ENCODE measurements at places on chromosomes 12 and 14.

DNA sequence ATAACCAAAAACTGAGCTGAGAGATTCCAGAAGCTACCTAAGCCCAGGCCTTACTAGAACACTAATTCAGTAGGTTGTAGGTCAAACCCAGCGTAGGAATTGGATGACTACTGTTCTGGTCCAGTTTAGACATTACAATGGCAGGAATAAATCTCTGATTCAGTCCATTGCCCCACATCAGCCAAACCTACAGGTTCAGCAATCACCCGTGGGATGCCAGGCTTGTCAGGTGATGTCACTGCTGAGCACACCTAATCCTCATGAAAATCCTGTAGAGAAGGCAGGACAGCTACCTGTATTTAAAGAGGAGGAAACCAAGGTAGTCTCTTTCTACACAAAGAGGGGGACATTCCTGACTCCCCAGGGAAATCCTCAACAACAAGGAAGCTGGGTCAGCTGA lies 63.7 kb downstream of the RFX4 start:
- no peak for DNase-seq

- DNase-seq = no peak
These were observed 28.9 kb downstream of the ZDHHC17 start for GRCh38 chr12:76792828-76793227.

DNA sequence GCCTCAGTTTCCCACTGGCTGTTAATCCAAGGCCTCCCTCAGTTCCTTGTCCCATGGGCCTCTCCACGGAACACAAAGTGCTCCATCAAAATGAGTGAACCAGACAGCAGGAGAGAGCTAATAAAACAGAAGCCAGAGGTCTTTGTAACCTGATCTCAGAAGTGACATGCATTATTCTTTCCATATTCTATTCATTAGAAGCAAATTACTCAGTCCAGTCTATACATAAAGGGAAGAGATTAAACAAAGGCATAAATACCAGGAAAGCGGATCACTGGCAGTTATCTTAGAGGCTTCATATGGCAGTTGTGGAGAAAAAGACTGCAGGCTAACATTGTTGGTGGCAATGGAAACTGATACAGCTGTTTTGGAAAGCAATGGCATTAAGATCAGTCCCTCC lies 170.6 kb upstream of the GARIN6 start:
- no peak for DNase-seq

GRCh38 chr12:43179486-43179885 lies 372.5 kb downstream of the ADAMTS20 start:
- no peak for DNase-seq

DNA sequence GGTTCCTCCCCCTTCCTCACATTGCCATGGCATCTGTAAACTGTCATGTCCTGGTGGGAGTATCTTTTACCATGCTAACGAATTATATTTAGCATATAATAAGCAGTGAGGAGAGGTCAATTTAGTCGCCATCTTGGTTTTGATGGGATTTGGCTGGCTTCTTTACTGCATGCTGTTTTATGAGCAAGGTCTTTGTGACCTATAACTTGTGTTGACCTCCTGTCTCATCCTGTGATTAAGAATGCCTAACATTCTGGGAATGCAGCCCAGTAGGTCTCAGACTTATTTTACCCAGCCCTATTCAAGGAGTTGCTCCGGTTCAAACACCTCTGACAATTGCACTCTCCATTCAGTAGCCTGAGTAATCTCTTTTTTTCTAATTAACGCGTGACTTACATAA lies 2.1 kb upstream of the EIF4B start:
- peak; percentile 56 for DNase-seq

GRCh38 chr12:48001505-48002413 lies 2.5 kb downstream of the COL2A1 start:
- no peak for DNase-seq

DNA sequence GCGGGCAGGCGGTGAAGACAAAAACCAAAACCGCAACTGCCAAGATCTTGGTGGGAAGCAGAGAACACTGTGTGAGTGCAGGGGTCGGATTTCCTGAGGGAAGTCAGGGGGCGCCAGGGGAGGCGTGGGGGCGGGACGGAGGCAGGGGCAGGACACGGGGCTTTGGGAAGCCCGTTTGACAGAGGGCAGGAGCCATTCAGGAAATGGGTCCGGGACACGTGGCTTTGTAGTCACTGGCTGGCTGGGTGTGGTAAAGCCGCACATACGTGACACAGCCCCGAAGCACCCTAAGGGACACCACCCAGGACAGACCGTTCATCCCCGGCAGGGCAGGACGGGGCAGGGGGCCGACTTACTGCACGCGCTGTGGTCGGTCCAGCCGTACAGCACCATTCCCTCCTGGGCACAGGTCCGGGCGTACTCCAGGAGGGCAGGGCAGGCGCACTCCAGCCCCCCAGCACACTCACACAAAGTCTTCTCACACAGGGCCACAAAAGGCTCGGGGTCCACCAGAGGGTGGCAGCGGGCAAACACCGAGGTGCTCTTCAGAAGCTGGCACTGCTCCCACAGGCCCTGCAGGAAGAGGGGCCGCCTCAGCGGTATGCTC lies 49.4 kb downstream of the VWF start:
- no peak for DNase-seq

GRCh38 chr14:37251775-37252174 lies 54.0 kb downstream of the MIPOL1 start:
- DNase-seq = no peak

DNA sequence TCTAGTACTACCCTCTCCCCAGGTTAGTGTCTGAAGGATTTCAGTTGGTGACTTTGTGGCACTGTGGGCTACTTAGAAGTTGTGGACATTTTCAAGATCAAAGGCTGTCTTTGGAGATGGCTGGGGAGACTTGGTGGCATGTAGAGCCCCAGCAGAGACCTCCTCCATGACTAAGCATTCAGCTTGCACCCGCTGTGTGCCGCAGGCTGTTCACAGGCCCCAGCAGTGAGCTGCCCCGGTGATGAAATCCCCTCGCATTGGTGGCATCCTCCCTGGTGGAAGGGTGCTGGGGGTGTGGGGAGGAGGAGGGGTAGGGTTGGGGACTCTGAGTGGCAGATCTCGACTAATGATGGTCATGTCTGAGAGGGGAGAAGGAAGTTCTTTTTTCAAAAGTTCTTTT lies 173.9 kb downstream of the TSPAN9 start:
- DNase-seq = no peak

GRCh38 chr12:51675071-51675803 lies 84.2 kb downstream of the SCN8A start:
- no peak for DNase-seq

DNA sequence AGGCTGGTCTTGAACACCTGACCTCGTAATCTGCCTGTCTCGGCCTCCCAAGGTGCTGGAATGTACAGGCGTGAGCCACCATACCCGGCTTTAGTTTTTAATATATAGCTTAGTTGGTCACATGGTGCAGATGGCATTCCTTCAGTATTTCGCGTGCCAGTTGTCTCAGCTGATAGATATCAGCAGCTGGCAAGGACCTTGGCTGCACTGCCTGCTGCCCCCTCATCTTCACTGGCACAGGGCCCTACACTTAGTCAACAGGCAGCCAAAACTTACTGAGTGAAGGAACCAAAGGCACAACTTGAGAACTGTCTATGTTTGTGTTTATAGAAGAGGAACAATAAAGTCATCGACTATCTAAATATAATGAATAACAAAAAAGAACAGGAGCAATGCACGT lies 31.0 kb downstream of the EID3 start:
- DNase-seq = no peak

DNA sequence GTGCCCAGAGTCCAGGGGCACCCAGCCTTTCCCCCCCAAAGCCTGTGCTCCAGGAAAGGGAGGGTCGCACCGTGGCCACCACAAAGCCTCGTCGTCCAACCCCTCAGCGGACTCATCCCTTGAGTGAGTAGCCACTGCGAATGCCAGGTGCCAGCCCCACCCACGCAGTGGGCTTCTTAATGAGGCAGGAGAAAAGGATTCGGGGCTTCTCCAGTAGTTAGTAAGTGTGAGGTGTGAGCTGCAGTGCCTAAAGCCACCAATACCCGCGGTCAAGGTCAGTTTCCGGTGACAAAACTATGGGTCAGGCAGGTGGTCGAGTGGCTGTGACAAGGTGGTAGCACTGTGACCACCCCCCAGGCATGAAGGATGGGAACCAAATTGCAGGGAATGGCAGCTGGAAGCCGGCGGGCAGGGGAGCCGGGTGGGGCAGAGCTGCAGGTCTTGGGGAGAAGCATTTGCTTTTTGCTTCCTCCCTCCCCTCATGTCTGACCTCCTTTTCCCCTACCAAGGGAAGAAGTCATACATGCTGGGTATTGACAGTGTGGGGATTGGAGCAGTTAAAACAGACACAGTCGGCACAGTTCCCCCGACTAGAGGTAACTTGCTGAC lies 8.0 kb downstream of the RAN start:
- no peak for DNase-seq

DNA sequence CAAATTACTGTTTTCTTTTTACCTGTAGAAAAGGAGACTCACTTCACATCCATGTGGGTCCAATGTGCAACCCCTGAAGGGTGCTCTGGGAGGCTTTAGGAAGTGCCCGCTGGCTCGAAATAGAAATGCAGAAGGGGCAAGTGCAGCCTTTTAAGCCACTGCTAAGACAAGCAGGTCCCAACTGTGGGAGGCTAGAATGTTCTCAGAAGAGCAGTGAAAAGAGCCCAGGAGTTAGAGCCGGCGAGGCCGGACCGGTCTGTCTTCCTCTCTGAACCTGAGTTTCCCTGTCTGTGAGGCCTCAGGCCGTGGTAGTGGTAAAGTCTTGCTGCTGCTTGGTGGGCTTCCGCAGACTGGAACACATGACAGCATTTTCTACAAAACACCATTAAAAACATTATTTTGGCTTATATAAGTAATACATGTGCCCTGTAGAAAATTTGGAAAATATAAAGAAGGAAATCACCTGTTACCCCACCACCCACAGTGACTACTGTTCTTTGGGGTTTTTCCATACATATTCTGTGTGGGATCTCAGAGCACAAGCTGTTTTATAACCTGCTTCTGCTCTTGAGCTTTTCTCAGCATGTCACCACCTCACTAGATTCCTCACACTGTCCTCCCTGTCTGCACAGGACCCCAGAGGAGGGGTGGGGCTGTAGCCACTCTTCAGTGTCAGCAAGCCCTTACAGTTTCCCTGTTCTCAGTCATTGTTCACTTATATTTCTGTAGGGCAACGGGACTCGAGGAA lies 6.0 kb downstream of the CKB start:
- no peak for DNase-seq

DNA sequence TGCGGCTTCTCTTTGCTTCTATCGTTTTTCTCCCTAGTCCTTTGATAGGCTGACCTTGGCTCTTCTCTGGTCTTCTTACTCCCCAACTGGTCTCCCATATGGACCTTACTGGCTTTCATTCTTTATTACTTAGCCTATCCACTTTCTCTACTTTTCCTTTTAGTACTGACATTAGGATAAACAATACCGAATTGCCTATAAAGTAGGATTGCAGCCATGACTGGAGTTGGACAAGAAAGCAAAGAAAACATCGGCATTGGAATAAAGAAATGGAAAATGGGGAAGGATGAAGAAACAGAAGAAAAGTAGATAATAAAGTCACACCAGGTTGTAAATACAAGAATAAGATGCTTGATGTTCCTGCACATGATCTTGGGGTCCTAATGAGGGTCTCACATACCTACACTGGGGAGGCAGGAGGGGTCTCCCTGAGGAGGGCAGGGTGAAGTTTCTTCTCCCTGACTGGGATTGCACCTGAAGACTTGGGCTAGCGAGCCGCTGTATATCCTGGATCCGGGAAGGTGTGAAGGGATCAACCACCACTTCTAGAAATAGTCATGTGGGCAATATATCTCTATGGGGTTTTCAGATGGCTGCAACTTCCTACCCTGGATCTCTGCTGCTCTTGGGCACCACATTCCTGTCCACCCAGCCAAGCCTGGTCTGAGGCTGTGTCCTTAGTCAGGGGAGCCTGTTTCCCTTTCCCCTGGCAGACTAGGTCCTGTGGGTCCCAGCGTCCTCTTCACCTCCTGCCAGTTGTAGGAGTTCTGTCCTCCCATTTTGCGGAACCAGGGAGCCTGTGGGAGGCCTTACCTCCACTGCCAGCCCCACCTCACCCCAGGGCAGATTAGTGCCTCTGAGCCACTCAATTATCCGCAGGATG lies 13.1 kb downstream of the NKX2-1 start:
- no peak for DNase-seq

GRCh38 chr14:61512026-61512834 lies 183.1 kb upstream of the HIF1A start:
- DNase-seq = no peak

DNA sequence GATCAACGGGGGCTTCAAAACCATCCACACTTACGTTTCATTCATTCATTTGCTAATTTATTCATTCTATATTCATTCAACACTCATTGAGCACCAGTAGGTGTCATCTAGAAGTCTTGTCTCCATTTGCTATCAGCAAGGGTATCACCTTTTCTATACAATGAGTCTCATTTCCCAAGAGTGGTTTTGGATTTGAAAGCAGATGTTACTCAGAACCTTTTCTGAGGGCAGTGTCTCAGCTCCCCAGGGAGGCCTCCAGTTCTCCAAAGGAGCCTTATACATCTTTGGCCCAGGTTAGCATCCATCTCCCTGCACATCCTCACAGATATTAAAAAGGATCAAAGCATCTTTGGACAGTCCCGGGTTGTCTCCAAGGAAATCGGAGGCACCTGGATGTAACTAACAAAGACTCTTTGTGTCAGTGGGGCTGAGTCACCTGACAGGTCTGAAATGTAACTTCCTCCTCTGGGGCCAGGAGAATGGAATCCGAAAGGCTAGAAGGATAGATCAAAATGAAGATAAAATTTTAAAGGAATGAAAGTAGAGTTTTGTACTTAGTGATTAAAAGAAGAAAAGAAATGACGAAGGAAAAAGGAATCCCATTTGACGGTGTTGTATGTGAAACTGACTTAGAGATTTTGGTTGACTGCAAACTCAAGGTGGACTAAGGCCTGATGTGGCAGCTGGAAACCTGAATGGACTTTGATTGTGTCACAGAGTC lies 103.0 kb downstream of the VCPKMT start:
- DNase-seq = peak; percentile 4

GRCh38 chr12:132484891-132485441 lies 5.0 kb upstream of the FBRSL1 start:
- no peak for DNase-seq

- no peak for DNase-seq
These were observed 6.2 kb downstream of the ISCU start for GRCh38 chr12:108568338-108569154.

- DNase-seq = no peak
These were observed 60.3 kb downstream of the AVPR1A start for GRCh38 chr12:63090716-63091115.

- no peak for DNase-seq
These were observed 869 bp upstream of the NOVA1 start for GRCh38 chr14:26598672-26599131.

DNA sequence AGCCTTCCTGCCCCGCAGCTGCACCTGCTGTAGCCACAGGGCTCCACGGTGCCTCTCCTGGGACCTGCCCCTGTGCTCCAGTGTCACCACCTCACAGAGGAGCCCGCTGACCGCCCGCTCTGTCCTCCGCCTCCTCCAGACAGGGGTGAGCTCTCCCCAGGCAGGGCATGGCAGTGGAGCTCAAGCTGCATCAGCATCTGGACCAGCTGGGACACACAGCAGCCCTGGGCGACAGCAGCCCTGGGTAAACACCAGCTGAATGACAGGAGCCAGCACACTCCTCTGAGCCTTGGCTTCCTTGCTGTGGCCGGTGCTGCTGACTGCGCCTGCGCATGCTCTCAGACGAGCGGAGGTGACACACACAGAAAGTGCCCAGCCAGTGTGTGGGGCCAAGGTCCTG lies 22.0 kb downstream of the CHGA start:
- no peak for DNase-seq

- no peak for DNase-seq
These were observed 33.6 kb downstream of the LTBP2 start for GRCh38 chr14:74578479-74578878.
